ENCODE measurements at places on chromosomes 11 and 22.

DNA sequence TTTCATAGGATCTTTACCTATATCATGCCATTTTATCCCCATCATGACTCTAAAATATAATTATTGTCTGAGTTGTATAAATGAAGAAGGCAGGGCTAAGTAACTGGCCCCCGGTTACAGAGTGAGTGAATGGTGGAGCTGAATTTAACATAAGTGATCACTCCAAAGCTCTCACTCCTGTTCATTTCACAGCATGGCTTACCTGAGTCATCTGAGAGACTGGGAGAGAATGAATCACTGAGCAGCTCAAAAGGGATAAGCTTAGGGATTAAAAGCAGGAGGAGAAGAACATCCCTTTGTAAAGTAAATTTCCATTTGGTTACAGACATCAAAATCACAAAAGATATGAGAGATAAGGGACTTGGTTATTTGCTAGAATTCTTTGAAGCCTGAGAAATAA, 294.0 kb upstream of the CTSC start:
- DNase-seq: no peak

GRCh38 chr11:94938095-94939055, 35.0 kb downstream of the CWC15 start:
- no peak for DNase-seq

- DNase-seq: peak; percentile 79
Observed at GRCh38 chr11:102341844-102342318, 5.1 kb upstream of the BIRC2 start.

DNA sequence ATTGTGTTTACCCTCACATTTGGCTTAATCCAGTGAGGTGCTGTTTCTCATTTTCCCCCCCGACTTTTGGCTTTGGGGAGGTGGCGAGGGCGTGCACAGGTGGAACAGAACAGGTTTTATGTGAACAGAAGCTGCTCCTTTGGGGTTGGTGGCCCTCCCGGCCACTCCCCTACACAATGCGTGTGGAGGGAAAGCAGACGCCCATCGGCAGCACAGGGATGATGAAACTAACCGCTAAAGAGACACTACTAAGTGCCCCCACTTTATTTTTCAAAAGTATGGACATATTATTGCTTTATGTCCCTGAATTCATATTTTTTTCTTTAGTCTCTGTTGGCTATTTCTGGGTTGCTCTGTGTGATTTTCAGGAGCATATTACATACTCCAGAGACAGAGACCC, 160.9 kb downstream of the ENTHD1 start:
- DNase-seq: no peak

DNA sequence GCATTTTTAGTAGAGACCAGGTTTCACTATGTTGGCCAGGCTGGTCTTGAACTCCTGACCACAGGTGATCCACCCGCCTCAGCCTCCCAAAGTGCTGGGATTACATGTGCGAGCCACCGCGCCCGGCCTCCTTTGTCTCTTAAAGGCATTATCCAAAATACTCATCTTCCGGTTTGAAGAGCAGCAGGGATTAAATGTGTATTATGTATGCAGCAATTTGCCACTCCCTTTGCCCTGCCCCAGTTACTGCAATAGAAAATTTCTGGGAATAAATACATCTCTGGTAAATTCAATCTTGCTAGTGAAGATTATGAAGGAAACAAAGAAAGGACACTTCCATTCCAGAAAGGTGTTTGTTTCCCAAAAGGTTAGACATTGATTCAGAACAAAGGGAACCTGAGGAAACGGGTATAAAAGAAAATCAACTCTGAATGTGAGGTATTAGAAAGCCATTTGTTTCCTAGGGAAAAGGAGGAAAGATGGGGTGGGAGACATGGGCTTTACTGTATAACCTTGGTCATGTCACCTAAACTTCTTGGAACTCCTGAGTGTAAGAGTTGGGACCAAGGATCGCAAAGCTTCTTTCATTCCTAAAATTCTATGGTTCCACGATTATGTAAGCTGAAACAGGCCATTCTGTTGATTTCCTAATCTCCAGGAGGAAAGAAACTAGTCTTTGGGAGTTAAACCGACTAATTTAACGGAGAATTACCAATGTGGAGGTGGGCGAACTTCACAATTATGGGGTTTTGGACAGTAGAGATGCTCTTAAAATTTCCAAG, 959 bp upstream of the HIPK3 start:
- DNase-seq: no peak

DNA sequence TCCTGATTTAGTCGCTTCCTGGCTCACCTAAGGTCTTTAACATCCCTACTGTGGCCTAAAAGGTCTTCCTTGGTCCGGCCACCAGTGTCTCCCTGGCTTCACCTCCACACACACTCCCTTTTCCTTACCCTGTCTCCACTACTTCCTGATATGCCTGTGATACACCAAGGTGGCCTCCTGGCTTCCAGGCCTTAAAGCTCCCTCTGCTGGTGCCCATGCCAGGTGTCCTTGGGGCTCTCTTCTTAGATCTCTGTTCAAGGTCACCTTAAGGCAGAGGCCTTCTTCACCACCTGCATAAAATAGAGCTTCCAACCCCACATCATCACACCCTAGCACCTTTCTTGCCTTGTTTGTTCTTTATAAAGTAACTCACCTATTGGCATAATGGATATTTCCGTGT, 787.7 kb downstream of the NTM start:
- DNase-seq: no peak

DNA sequence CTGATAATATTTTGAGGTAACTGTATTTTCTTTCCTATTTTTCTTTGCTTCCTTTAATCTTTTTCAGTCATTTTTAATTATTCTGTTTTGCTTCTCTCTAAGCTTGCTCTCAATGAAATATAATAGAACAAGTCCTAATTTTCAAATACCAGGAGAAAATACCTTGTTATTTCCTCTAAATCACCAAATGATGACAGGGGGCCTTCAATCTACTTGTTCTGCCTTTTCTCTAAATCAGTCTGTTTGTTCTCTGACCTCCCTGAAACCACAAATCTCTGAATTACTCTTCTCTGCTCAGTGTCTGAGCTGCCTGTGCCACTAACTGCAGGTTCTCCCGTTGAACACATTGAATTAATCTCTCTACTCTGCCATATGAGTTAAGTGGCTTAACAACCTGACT, 286.2 kb downstream of the C11orf87 start:
- no peak for DNase-seq

DNA sequence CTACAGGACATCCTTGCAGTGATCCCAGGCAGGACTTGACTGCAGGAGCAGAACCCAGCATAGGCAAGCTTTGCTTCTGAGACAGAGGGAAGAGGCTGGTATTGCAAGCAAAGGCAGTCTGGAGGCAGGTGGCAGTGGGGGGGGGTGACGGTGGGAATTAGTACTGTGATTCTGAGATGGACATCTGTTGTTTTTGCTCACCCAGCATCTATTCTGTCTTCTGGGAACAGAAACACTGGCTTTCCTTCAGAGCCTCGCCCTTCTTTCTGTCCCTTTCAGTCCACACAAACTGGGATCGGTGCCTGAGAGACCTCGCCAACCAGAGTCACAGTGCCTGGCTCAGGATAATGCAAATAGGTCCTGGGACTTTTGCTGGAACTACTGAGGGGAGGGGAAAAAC, 31.2 kb upstream of the RASL10A start:
- DNase-seq: no peak

DNA sequence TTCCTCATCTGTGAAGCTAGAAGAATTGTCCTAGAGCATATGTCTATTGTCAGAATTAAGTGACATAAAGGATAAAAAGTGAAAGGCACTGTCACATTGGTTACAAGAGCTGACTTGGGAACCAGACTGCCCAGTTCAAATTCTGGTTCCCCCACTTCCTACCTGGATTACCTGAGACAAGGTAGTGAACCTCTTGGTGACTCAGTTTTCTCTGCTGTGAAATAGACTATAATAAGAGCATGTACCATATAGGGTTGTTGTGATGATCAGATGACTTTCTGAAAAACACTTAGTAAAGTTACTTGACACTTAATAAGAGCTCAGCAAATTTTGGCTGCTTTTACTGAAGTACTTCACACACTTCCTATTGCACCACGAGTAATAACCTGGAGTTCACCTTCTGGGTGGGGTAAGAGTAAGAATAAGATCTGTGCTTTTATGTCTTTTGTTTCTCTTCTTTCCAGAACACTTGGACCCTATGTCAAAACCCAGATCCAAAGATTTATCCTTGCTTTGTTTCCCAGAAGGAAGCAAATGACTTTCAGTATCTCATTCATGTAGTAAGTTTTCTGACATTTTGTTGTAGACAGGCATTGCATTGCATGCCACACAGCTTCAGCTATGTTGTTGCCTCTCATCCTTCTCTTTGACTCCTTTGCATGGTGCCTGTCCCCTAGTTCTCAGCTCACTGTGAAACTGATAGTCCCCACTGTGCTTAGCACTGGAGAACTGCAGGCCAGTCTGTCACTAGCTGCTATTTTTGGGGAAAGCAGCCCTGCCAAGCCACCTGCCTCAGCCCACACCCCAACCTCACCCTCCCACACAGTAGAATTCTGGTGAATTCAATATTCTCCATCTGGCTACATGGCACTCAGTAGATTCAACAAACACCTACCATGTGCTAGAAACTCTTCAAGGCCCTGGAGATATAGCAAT, 121.8 kb upstream of the POU2AF2 start:
- DNase-seq: no peak

DNA sequence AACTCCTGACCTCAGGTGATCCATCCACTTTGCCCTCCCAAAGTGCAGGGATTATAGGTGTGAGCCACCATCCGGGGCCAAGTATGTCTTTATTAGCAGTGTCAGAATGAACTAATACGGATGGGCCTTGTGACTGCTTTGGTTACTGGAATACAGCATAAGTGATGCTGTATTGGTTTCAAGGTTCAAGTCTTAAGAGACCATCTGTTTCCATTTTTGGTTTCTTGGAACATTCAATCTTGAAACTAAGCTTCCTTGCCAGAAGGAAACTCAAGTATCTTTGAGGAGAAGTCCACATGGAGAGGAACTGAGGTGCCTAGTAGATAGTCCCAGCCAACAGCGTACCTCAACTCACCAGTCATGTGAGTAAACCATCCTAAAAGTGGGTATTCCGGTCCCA, 58.8 kb downstream of the APOL3 start:
- no peak for DNase-seq

- no peak for DNase-seq
Observed at GRCh38 chr11:89433278-89433677, 57.9 kb downstream of the NOX4 start.

- DNase-seq: no peak
Observed at GRCh38 chr22:46574993-46575910, 37.8 kb upstream of the CELSR1 start.

DNA sequence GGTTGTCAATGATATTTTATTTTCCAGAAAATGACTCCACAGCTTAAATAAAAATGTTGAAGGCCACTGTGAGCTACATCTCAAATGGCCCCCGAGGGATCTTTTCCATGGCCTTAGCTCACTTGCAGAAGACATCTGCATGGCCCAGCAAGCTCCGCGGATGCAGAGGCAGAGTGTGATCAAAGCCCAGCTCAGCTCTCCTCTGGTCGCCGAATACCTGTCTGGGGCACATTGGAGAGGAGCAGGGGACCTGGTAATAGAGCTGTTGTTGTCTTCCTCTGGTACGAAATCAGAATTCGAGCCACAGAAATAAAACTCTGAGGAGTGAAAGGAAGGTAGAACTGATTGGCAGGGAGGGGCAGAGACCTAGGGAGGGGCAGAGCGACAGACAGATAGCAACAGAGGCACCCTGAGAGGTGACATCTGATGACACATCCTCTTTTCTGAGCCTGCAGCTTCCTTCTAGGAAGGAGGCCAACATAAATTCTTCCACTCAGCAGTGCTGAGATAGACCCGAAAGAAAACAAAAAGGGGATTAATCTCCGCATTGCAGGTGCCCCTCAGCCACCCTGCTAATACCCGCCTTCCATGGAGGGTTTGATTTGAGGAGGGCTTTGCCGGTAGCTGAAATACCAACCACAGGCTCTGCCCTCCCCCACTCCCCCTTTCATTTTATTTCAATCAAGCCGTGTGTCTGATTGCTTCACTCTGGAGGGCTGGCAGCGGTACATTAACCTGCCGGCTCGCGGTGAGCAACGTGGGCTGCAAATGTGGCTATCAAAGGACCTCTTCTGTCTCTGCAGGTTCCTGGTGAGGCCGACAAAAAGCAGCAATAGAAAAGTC, 759.4 kb downstream of the OPCML start:
- no peak for DNase-seq

- no peak for DNase-seq
Observed at GRCh38 chr11:66566221-66566620, 2.2 kb downstream of the CTSF start.

DNA sequence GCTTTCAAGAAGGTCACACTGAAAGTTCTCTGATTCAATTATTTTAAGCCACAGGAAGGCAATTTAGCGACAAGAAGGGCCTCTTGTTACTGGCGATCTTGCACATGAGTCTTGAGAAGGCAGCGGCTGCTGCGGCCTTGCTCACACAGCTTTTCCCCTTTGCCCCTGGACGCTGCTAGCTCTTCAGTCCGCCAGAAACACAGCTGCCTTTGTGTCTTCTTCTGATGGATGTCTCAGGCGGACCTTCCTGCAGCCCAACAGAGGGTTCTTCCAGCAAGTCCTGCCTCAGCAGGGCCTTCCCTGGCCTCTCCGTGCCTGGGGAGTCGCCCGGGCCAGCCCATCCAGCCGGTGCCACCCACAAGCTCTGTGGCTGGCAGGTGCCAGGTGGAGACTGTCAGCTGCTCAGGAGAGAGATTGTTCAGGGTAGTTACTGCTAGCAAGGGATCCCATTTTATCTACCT, 59.4 kb downstream of the PKNOX2 start:
- no peak for DNase-seq

GRCh38 chr11:130600616-130601015, 152.2 kb downstream of the ADAMTS15 start:
- DNase-seq: no peak

DNA sequence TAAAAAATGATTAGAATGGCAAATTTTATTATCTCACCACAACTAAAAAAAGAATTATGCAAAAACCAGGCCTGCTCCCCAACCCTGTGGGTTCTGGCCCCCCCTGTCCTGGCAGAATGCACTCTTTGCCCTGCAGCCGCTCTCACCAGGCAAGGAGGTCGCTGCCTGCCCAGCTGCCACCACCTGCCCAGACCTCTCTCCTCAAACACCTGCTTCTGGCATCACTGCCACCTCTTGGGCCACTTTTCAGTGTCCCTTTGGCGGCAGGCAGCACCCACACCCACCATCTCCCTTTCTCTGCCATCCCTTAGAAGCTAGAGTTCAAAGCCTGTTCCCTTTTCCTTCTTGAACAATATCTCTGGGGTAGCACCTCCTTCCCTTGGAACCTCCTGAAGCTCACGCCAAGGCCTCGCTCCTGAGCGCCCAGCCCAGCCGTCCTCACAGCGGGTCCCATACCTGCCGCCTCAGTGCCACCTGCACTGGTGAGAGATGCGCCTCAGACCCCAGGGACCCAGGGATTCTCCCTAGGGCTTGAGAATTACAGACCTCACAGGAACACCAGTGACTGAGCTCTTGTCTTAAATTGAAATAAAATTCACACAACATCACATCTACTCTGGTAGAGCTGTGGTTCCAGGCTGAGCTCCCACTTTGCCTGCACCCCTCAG, 44.6 kb downstream of the SGSM3 start:
- DNase-seq: no peak

- no peak for DNase-seq
Observed at GRCh38 chr11:125258291-125259032, 93.9 kb downstream of the PKNOX2 start.

- DNase-seq: no peak
Observed at GRCh38 chr22:41917903-41918791, 3.3 kb upstream of the SHISA8 start.

GRCh38 chr11:20564846-20565635, 34.4 kb upstream of the SLC6A5 start:
- no peak for DNase-seq

GRCh38 chr22:21946262-21946925, 6.3 kb downstream of the PPM1F start:
- no peak for DNase-seq

Data from activated CD4-positive, alpha-beta T cell treated with anti-CD3 and anti-CD28 coated beads, Interleukin-2, Interleukin-4, amounts not matched to agents 100 ng/mL and 50 ng/mL, durations not matched to agents 16 hours and 8 hours (primary cell).